ENCODE measurements at places on chromosomes 4 and X. TPM values are rescaled to one million over a fixed set of nuclear protein-coding genes. Genes with fewer than 3 reads are reported as not detected.

Gene PRKX
- total RNA-seq = 70.2 TPM

Gene SORBS2
- total RNA-seq = not detected

Gene RGN
- total RNA-seq = not detected

Gene SNCA
- total RNA-seq = 1.4 TPM

Gene GPR82
- total RNA-seq = not detected

Gene ODAPH
- total RNA-seq = not detected

Gene DBET
- total RNA-seq = not detected

Gene NUP62CL
- 2.7 TPM for total RNA-seq

Gene STOX2
- total RNA-seq = not detected

Gene MCUB
- 142 TPM for total RNA-seq

Gene MAGED1
- total RNA-seq = 27.4 TPM

Gene PRKG2
- total RNA-seq = 2.2 TPM

GRCh38 chr4:57136281-57136680 lies 26.1 kb upstream of the IGFBP7 start:
- H3K4me3 ChIP-seq = no peak overlapping the region
- H3K36me3 ChIP-seq = no peaks in the 10 kb centered on the region
- H3K4me1 ChIP-seq = no peaks in the 10 kb centered on the region
- no peak for DNase-seq
- no peaks in the 10 kb centered on the region for H3K27me3 ChIP-seq

DNA sequence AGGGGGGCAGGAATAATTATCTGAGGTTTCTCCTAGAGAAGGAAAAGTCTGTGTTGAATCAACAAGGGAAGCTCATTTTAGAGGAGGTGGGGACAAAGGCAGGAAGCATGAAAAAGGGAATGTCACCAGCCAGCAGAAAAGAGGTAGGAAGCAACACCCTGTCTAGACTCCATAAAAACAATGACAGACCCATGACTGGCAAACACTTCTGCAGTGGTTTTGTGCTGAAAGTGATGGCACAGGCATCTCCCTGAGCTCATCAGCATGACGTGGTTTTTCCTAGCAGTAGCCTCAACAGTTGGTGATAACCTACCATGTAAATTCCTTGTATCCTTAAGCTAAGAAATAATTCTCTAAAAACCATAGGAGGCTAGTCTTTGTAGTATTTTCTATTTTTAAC lies 110.7 kb upstream of the GALNT7 start:
- H3K36me3 ChIP-seq = no peaks in the 10 kb centered on the region
- peaks cover 6% of the 10 kb centered on the region for H3K27me3 ChIP-seq
- no peak overlapping the region for H3K4me3 ChIP-seq
- no peak overlapping the region for H3K27ac ChIP-seq

- peak overlapping the region; percentile 75 for H3K27ac ChIP-seq
- peak overlapping the region; percentile 98 for H3K4me3 ChIP-seq
- peaks cover 25% of the 10 kb centered on the region for H3K4me1 ChIP-seq
- DNase-seq = no peak
These were observed 663 bp upstream of the USP53 start for GRCh38 chr4:119211867-119212233.

GRCh38 chr4:108709234-108709633 lies 53.6 kb downstream of the ETNPPL start:
- H3K4me3 ChIP-seq = no peak overlapping the region
- H3K4me1 ChIP-seq = no peaks in the 10 kb centered on the region
- no peak overlapping the region for H3K27ac ChIP-seq
- H3K36me3 ChIP-seq = no peaks in the 10 kb centered on the region

DNA sequence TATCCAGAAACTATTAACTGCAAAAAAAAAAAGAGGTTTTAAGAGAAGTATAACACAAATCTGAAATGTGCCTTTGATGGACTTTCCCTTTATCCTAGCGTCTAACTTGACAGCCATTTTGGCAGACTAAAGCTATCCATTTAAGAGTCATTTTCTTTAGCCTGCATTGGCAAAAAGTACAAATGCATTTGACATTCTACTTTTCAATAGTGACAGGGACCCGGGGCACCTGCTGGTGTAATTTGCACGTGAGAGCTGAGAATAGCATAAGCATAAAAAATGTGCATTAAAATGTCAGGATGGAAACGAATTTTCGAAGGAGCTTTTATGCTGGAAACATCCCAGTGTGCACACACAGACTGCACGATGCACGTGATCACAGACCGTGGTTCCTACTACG lies 91.9 kb downstream of the DHRSX start:
- H3K4me1 ChIP-seq = no peaks in the 10 kb centered on the region
- no peak for DNase-seq
- no peak overlapping the region for H3K27ac ChIP-seq
- no peaks in the 10 kb centered on the region for H3K27me3 ChIP-seq

GRCh38 chr4:120156120-120156718 lies 89.6 kb upstream of the MAD2L1 start:
- no peak overlapping the region for H3K27ac ChIP-seq
- H3K4me3 ChIP-seq = no peak overlapping the region
- no peaks in the 10 kb centered on the region for H3K4me1 ChIP-seq
- no peaks in the 10 kb centered on the region for H3K36me3 ChIP-seq

DNA sequence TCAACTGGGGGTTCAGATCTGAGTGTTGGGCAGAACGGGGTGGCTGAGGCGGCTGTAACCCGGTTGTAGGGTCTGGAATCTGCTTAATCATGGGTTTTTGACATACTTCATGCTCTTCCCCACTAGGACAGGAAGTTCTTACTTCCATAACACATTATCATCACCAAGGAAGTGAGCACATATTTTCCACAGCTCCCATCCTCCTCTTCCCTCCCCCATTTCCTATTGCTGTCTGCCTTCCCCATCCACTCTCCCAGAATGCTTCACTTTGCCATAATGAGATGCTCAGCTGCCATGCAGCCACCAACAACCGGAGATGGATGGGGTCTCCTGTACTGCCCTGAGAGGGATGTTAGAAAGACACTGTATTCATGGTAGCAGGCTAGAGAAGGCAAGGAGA lies 6.4 kb upstream of the DCUN1D4 start:
- no peaks in the 10 kb centered on the region for H3K4me1 ChIP-seq
- no peak for DNase-seq
- H3K36me3 ChIP-seq = no peaks in the 10 kb centered on the region
- H3K4me3 ChIP-seq = no peak overlapping the region
- H3K27ac ChIP-seq = no peak overlapping the region

DNA sequence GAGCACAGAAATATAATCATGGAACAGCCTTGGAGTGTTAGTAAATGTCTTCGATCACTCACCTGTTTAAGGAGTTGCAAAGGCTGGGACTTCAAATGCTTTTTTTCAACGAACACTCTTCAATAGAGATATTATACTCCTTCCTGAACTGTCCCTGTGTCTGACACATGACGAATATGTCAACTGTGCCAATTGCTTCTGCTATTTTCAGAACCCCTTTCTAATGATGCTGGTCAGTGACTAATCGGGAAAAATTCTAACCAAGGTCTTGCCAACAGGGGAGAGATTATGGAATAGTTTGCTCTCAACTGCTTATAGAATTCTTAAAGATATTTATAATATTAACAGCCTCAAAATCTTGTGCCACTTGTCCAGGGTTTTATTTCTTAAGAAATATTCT lies 8.5 kb upstream of the KLHL34 start:
- H3K36me3 ChIP-seq = no peaks in the 10 kb centered on the region
- no peaks in the 10 kb centered on the region for H3K4me1 ChIP-seq
- no peak for DNase-seq
- H3K27me3 ChIP-seq = no peaks in the 10 kb centered on the region
- H3K27ac ChIP-seq = no peak overlapping the region
- H3K4me3 ChIP-seq = no peak overlapping the region

DNA sequence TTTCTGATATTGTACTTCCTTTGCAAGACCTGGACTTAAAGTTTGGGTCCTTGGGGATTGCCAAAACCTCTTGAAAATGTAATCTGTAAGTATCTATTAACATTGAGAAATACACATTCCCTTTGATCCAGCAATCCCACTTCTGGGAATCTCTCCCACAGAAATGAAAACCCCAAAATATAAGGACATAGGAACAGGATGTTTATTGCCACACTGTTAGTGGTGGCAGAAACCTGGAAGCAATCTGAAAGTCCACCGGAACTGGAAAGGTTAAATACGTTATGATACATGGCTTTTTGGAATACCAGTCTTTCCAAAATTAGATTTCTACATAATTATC lies 71.2 kb upstream of the STX18 start:
- no peak overlapping the region for H3K27ac ChIP-seq
- H3K4me3 ChIP-seq = no peak overlapping the region
- H3K4me1 ChIP-seq = no peaks in the 10 kb centered on the region
- no peak for DNase-seq

GRCh38 chr4:101818362-101818761 lies 27.8 kb downstream of the BANK1 start:
- H3K36me3 ChIP-seq = no peaks in the 10 kb centered on the region
- no peaks in the 10 kb centered on the region for H3K27me3 ChIP-seq
- H3K4me3 ChIP-seq = no peak overlapping the region

GRCh38 chrX:43836435-43837184 lies 45.6 kb downstream of the MAOB start:
- no peak for DNase-seq
- no peak overlapping the region for H3K4me3 ChIP-seq
- no peak overlapping the region for H3K27ac ChIP-seq
- H3K4me1 ChIP-seq = no peaks in the 10 kb centered on the region
- H3K36me3 ChIP-seq = no peaks in the 10 kb centered on the region
- no peaks in the 10 kb centered on the region for H3K27me3 ChIP-seq

DNA sequence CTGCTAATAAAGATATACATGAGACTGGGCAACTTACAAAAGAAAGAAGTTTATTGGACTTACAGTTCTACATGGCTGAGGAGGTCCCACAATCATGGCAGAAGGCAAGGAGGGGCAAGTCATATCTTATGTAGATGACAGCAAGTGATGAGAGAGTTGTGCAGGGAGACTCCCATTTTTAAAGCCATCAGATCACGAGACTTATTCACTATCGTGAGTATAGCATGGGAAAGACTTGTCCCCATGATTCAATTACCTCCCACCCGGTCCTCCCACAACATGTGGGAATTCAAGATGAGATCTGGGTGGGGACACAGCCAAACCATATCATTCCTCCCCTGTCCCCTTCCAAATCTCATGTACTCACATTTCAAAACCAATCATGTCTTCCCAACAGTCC lies 50.9 kb upstream of the GRID2 start:
- H3K27ac ChIP-seq = no peak overlapping the region
- H3K36me3 ChIP-seq = no peaks in the 10 kb centered on the region
- H3K4me1 ChIP-seq = no peaks in the 10 kb centered on the region
- H3K27me3 ChIP-seq = no peaks in the 10 kb centered on the region

DNA sequence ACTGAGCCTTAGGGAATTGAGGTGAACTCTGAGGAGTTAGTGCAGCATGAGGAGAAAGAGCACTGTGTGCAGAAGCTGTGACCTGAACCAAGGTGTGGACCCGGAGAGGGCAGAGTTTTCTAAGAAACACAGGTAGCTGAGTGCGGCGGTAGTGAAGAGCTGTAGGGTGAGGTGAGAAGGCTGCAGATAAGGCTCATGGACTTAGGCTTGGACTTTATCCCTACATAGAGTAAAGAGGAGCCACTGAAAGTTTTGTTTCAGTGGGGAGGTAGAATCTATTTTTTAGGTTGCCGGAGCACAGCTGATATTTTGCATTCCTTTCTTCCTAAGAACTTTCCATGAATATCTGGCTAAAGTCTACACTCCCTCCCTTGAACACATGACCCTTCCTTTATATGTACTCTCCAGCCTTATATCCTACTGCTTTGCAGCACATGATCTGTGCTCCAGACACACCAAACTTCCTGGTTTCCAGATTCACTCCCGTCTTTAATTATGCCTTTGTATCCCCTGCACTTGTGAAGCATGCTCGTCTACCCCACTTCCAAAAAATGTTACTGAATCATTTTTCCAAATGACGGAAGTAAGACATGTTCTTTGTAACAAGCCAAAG lies 10.6 kb upstream of the PGRMC2 start:
- H3K36me3 ChIP-seq = no peaks in the 10 kb centered on the region
- no peaks in the 10 kb centered on the region for H3K4me1 ChIP-seq
- no peaks in the 10 kb centered on the region for H3K27me3 ChIP-seq
- H3K4me3 ChIP-seq = no peak overlapping the region
- no peak for DNase-seq

GRCh38 chrX:143095816-143096215 lies 70.1 kb downstream of the SPANXN4 start:
- no peaks in the 10 kb centered on the region for H3K36me3 ChIP-seq
- H3K4me1 ChIP-seq = no peaks in the 10 kb centered on the region
- no peak for DNase-seq
- H3K27ac ChIP-seq = no peak overlapping the region
- no peak overlapping the region for H3K4me3 ChIP-seq

DNA sequence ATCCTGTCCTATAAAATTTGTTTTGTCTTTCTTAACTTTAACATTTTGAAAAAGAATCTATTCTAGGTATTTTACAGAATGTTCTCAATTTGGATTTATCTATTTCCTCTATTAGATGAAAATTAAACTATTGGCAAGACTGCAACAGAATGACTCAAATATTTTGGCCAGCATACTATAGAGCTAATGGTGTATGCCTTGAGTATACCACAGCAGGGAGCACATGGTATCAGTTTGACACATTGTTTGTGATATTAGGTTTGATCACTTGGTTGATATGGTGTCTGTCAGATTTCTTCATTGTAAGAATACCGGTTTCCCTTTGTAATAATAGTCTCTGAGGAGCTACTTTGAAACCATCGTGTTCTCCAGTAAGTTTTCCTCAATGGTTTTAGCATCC lies 87.8 kb upstream of the NPNT start:
- no peaks in the 10 kb centered on the region for H3K36me3 ChIP-seq
- no peak overlapping the region for H3K4me3 ChIP-seq
- H3K27me3 ChIP-seq = no peaks in the 10 kb centered on the region
- no peak for DNase-seq

DNA sequence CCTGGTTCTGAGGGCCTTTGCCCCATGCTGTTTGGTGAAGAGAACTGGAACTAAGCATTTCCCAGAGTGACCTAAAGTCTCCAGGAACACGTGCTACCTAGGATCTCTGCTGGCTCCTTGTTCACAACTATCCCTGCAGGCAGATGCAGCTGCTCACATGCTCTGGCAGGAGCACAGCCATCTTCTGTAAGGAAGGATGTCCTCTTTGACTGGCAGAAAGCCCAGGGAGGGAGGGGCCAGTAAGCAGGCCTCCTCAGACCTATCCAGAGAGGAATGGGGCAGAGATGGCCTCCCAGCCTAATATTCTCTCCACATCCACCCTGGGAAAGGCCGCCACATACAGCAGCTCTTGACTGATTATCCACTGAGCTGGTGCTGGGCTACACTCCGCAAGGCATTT lies 142.8 kb upstream of the EOLA2 start:
- H3K27me3 ChIP-seq = no peaks in the 10 kb centered on the region
- no peaks in the 10 kb centered on the region for H3K4me1 ChIP-seq
- no peak for DNase-seq
- H3K36me3 ChIP-seq = no peaks in the 10 kb centered on the region
- no peak overlapping the region for H3K4me3 ChIP-seq

DNA sequence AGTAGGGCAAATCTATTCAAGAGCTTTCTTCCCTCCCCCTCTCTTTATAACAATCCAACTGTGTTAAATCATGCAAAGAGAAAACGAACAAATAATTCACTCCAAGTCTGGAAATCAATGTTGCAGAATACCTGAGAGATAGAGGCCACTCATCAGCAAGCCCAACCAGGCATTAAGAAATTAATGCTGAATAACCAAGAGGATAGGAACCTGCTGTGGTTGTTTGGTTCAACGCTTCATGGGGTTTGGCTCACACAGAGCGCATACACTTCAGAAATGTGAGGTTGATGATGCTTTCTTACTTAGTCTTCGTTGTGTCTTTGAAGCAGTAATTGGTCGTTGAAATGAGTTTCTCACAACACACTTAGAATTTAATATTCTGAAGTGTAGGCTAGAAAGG lies 1540.0 kb upstream of the PABPC4L start:
- no peak for DNase-seq
- H3K36me3 ChIP-seq = no peaks in the 10 kb centered on the region
- no peak overlapping the region for H3K4me3 ChIP-seq
- H3K4me1 ChIP-seq = no peaks in the 10 kb centered on the region
